Smooth muscle cell of the coronary artery (primary cell): ENCODE measurements at places on chromosomes 7 and 10. TPM values are rescaled to one million over a fixed set of nuclear protein-coding genes. Genes with fewer than 3 reads are reported as not detected.

SPDYE1 gene
- not detected in 2 replicates for total RNA-seq

SAMD9L gene
- total RNA-seq, result 4.9 and 9.5 TPM in 2 replicates

KIF20B gene
- 0.82 and 4.2 TPM in 2 replicates for total RNA-seq

EGR2 gene
- 0.15 and 1.3 TPM in 2 replicates for total RNA-seq

CWF19L1 gene
- total RNA-seq, result 9.5 and 16.6 TPM in 2 replicates

PTPRZ1 gene
- total RNA-seq, result 0.12 and 0.15 TPM in 2 replicates

SORCS1 gene
- total RNA-seq, result not detected in 2 replicates

TEX36 gene
- not detected in 2 replicates for total RNA-seq

NRCAM gene
- 1.1 and 1.9 TPM in 2 replicates for total RNA-seq

GIMAP1 gene
- not detected in 2 replicates for total RNA-seq

SYCE1 gene
- 0.90 TPM in 1 of 2 replicates, not detected in the other for total RNA-seq

GJD4 gene
- total RNA-seq, result not detected in 2 replicates

UBE2D4 gene
- total RNA-seq, result 8.4 and 12.1 TPM in 2 replicates
